ENCODE measurements at places on chromosomes 11 and 22.

DNA sequence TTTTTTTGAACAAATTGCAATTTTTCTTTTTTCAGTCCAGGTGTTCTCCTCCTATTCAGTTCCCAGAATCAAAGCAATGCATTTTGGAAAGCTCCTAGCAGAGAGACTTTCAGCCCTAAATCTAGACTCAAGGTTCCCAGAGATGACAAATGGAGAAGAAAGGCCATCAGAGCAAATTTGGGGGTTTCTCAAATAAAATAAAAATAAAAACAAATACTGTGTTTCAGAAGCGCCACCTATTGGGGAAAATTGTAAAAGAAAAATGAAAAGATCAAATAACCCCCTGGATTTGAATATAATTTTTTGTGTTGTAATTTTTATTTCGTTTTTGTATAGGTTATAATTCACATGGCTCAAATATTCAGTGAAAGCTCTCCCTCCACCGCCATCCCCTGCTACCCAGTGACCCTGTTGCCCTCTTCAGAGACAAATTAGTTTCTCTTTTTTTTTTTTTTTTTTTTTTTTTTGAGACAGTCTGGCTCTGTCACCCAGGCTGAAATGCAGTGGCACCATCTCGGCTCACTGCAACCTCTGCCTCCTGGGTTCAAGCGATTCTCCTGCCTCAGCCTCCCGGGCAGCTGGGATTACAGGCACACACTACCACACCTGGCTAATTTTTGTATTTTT is 6.2 kb upstream of the UBE4A start:
- DNase-seq, result no peak

GRCh38 chr11:16136792-16137390 is 219.5 kb downstream of the SOX6 start:
- DNase-seq, result no peak

DNA sequence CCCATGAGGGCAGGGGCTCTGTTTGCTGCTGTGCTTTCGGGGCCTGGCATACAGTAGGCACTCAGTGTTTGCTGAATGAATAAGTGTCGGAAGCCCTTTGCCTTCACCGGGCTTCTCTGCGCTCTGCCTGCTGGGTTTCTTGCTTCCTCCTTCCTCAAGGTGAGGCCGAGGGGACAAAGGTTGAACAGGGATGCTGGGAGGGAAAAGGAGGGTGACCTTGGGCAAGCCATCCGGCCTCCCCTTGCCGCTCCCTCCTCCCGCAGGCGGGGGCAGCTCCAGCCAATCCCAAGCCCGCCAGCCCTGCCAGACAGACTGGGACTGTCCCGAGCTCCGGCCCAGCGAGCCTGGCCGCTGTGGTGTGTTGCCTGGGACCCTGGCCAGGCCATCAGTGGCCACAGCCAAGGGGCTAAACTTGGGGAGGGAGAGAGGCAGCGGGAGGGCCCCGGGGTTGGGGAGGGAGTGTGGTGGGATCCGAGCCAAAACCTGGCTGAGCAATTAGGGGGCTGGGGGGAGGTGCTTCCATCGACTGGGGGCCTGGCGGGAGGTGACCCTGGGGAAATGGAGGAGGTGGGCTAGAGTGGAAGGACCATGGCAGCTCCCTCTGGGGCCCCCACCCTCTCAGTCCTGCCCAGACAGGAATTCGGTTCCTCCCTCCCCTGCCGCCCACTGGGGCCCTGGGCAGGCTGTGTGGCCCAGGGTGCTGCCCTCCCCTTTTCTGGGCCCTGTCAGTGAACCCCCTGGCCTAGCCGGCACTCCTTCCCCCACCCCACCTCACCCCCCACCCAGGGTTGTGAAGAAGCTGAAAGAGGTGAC is 3.4 kb upstream of the RCOR2 start:
- peak; percentile 95 for DNase-seq

- DNase-seq, result no peak
These were observed 37.2 kb upstream of the ETS1 start for GRCh38 chr11:128624269-128625175.

DNA sequence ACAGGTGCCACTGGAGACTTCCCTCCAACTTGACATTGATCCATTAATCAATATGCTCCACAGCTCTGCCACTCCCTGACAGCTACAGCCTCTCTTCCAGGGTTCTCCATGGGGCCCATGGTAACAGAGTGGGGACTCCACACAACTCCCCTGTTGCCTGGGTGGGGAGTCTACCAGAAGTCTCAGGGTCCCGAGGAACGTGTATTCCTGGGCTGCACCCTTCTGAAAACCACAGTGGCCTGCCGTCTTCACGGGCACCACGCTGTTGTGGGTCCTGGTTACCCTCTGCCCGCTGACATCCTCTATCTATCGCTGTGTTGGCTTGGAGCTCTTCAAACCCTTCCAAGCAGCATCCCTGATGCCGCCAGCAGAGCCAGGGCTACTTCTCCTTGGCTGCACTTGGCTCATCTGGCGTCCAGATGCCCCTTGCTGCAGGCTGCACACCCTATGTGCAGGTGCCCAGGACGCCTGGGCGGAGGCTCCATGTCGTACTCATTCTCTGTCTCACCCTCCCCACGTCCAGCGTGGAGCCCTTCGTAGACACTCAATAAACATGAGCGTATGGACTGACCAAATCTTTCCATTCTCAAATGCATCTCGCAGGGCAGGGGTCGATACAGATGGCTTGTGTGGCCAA is 1341.8 kb downstream of the TBC1D22A start:
- no peak for DNase-seq

- no peak for DNase-seq
These were observed 14.7 kb downstream of the ABTB2 start for GRCh38 chr11:34343153-34343552.

GRCh38 chr11:104979839-104980238 is 11.5 kb upstream of the CASP4 start:
- DNase-seq, result no peak

GRCh38 chr22:17359501-17359900 is 9.8 kb upstream of the CECR2 start:
- DNase-seq, result no peak

DNA sequence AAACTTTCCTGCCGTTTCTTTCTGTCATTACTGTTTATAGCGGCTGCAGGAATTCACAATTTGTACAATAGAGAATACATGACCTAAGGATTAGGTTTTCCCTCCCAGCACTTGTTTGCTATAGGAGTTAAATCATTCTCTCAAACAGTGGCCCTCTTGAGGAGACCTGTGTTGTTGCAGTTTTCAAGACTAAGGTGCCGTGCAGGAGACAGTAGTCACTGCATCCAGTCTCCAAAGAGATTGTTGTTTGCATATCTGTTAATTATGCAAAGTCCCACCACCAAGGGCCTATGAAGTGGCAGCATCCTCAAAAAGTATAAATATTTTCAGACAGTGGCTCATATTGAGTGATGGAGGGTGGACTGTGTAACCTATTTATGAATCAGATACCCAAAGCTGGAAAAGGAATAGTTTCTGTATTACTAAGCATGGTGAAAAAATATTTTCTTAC is 2.3 kb downstream of the PRSS23 start:
- no peak for DNase-seq

GRCh38 chr11:114131461-114131864 is 72.0 kb downstream of the ZBTB16 start:
- DNase-seq, result no peak

- DNase-seq, result no peak
These were observed 160.5 kb downstream of the MIAT start for GRCh38 chr22:26817926-26818325.

Measured in heart left ventricle (tissue), 16 donors.